ENCODE measurements at places on chromosomes 1 and 21.

GRCh38 chr1:75768016-75768415 is 18.0 kb upstream of the RABGGTB start:
- no peak for DNase-seq

DNA sequence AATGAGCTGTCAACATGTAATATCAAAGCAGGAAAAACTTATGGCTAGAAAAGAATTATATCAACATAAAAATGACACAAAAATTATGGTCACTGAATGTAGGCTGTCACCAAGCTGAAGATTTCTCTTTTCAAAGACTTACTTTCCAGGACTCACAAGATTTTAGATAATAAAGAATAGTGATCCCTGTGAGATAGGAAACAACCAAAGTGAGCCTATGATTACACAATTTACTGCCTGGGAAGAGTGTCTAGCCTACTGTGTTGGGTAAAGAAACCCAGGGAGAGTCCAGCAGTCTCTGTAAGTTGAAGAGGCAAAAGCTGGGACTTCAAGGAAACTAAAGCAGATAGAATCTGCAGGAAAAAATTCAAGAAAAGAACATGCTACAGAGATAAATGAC is 20.2 kb upstream of the RGS1 start:
- DNase-seq, result no peak

GRCh38 chr21:39313042-39313570 is 326 bp downstream of the BRWD1 start:
- DNase-seq, result peak; percentile 21

GRCh38 chr1:221736714-221737113 is 5.2 kb downstream of the DUSP10 start:
- no peak for DNase-seq

- DNase-seq, result no peak
Observed at GRCh38 chr1:65235867-65236805, 73.2 kb upstream of the DNAJC6 start.

GRCh38 chr1:218521414-218522169 is 176.5 kb downstream of the TGFB2 start:
- DNase-seq, result no peak

- no peak for DNase-seq
Observed at GRCh38 chr1:208158640-208159554, 85.3 kb downstream of the PLXNA2 start.

DNA sequence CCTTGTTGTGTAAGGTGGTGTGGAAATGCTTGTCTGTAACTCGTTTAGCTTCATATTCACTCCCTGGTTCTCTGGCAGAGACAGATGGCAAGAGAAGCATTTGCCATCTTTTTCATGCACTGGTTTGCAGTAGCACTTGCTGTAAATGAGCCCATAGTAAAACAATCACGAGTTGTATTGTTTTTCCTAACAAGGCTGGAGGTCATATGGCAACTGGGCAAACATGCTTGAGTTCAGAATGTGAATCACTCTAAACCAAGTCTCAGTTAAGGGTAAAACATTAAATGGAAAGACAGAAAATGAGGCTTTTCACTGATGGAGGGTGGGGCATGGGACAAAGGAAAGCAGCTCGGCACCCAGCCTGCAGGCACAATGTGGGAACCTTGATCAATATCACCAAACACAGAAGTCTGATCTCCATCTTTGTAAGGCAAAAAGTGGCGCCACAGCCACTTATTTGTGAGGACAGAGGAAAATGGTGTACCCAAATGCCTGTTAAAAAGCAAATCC is 26.5 kb upstream of the LPAR3 start:
- no peak for DNase-seq

- DNase-seq, result no peak
Observed at GRCh38 chr1:162214202-162214601, 144.7 kb downstream of the NOS1AP start.

GRCh38 chr1:170864238-170864637 is 71.1 kb upstream of the MROH9 start:
- no peak for DNase-seq

GRCh38 chr1:208103597-208104513 is 140.3 kb downstream of the PLXNA2 start:
- DNase-seq, result no peak

- DNase-seq, result no peak
Observed at GRCh38 chr1:167496797-167497619, 21.3 kb downstream of the CD247 start.

GRCh38 chr1:41153750-41154274 is 88.3 kb downstream of the SCMH1 start:
- DNase-seq, result no peak

- DNase-seq, result no peak
Observed at GRCh38 chr1:204177133-204177532, 11.0 kb upstream of the REN start.

All from GM19239 (cell line).